ENCODE measurements at places on chromosomes 1 and 21. TPM values are rescaled to one million over a fixed set of nuclear protein-coding genes. Genes with fewer than 3 reads are reported as not detected.

Gene SPRR2F
- total RNA-seq, result not detected

DNA sequence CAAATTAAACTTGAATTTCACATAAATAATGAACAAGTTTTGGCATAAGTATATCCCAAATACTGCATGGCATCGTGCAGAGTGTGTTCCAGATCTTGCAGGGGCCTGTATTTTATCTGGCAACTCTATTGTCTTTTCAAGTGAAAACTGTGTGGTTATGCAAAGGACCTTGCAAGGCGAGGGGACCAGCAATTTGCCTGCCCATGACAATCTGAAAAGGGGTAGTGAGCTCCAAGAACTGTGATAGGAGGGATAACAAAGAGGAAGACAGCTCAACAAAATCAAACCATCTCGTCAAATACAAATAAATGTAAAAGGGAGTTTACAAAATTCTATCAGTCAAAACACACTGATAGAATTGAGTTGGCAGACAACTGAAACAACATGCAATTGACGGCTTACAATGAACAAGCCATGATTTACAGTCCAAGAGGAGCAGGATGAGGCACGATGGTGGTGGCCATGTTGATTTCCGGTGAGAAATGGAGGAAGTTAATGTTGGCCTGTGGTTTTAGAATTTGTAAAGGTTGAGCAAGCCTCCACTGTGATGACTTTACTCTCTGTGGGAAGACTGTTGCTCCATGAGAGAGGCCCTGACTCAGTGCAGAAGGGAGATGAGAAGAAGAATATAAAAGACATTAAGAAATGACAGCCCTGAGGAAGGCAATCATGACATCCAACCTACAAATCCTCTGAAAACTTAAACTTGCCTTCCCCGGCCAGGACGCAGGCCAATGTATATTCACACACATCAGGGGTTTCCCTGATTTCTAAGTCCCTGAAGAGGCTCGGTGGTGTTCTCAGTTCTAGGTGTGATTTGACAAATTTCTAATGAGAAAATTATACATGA is 132.2 kb downstream of the ADSS2 start:
- DNase-seq, result peak; percentile 65

GRCh38 chr1:241330619-241331327 is 26.2 kb downstream of the RGS7 start:
- DNase-seq, result no peak

Gene LHX4
- under 0.01 TPM for total RNA-seq

DNA sequence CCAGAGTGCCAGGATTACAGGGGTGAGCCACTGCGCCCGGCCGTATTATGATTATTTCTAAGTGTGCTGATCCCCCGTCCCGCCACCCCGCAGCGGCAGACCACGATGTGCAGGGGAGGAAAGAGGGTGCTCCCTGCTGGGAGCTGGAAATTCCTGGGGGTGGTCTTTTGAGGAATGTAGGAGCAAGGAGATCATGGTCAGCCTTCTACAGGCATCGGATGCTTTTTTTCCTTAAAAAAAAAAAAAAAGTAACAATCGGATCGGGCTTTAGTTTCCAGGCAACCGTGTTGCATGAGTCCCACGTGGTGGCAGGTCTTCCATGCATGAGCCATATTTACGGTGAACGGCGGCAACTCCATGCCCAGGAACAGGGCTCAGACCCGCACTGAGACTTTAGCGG is 74.2 kb upstream of the COX20 start:
- no peak for DNase-seq

GRCh38 chr1:36924282-36924811 is 110.0 kb downstream of the GRIK3 start:
- DNase-seq, result no peak

DNA sequence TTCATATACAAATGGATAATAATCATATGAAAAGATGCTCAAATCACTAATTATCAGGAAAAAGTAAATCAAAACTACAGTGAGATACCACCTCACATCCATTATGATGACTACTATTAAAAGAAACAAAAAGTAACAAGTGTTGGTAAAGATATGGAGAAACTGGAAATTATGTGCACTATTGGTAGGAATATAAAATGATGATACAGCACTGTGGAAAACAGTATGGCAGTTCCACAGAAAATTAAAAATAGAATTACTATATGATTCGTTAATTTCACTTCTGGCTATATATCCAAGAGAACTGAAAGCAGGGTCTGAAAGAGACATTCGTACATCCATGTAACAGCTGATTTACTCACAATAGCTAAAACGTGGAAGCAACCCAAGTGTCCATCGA is 21.1 kb upstream of the ATP1A1 start:
- no peak for DNase-seq

Gene IL10
- total RNA-seq, result not detected

Gene PEAR1
- 17.1 TPM for total RNA-seq

GRCh38 chr1:19688041-19688842 is 23.6 kb downstream of the HTR6 start:
- DNase-seq, result no peak

GRCh38 chr1:55580845-55581332 is 365.7 kb upstream of the USP24 start:
- DNase-seq, result peak; percentile 44

DNA sequence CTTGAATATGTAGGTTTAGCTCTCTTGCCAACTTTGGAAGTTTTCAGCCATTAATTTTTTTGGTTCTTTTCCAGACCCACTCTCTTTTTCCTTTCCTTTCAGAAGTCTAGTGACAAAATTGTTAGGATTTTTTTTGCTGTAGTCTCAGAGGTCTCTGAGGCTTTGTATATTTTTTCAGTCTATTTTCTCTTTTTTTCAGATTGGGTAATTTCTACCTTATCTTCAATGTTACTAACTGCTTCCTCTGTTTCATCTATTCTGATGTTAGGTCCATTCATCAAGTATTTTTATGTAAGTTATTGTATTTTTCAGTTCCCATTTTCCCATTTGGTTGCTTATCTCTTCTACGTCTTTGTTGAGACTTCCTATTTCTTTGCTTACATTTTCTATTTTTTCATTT is 15.7 kb downstream of the RGS2 start:
- no peak for DNase-seq

GRCh38 chr1:110067893-110068645 is 2.4 kb downstream of the ALX3 start:
- DNase-seq, result no peak

DNA sequence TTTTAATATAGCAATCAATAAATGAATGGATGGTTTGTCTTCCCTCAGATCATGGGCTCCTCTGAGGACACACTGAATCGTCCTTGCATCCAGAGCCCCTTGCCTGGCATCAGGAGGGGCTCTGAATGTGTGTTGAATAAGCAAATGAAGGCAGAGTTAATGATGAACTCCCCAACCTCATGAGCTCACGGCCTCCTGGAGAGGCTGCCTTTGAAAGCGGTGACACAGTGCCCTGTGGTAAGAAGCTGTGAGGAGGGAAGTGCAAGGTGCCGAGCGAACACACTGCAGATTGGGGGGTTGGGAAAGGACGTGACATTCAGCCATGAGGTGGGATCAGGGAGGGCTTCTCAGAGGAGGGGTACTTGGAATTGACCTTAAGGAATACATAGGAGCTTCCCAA is 3.2 kb upstream of the PARS2 start:
- no peak for DNase-seq

Gene BATF3
- 5.4 TPM for total RNA-seq

Gene RXRG
- not detected for total RNA-seq

Gene DMBX1
- not detected for total RNA-seq

DNA sequence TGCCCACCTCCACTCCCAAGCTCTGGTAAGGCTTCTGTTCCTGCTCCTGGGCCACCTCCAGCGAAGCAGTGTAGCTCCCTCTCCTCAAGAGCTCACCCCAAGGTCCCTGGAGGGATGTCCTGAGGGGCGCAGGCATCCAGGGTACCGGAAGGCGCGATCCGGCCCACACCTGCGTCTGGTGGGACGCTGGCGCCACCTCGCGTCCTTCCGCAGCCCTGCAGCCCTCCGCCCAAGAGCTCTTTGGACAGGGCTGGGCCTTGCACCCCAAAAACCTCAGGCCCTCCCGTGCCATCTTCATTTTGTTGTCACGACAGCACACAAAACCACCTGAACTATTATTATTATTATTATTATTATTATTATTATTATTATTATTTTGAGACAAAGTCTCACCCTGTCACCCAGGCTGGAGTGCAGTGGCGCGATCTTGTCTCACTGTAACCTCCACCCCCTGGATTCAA is 49.2 kb upstream of the PAX7 start:
- no peak for DNase-seq

GRCh38 chr21:42923553-42924432 is 1.6 kb downstream of the ERVH48-1 start:
- DNase-seq, result peak; percentile 70

GRCh38 chr1:201138311-201138840 is 11.4 kb upstream of the ASCL5 start:
- no peak for DNase-seq

DNA sequence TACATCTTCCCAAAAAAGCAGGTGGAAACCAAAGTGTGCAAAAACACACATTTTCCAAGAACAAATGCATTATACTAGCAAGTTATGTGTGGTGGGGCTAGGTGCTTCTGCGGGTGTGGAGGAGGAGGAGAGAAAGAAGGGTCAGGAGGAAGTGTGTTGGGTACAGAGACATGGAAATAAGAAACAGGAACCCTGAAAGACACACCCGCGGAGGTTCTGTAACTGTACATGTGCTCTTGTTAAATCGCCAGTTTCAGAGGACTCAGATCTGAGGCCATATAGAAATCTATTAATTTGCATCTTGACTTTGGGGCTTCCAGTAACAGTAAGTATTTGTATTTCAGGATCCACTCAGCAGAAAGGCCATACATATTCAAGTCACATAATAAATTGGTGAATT is 30.9 kb downstream of the ERG start:
- DNase-seq, result no peak

GRCh38 chr1:21384620-21385019 is 55.3 kb upstream of the NBPF3 start:
- no peak for DNase-seq

- no peak for DNase-seq
Measured at GRCh38 chr1:203937678-203938330, 76.4 kb downstream of the SNRPE start.

GRCh38 chr1:55589671-55590297 is 374.6 kb upstream of the USP24 start:
- DNase-seq, result no peak

- no peak for DNase-seq
Measured at GRCh38 chr21:15204970-15205286, 140.1 kb upstream of the NRIP1 start.

GRCh38 chr1:41046347-41046775 is 24.8 kb upstream of the SLFNL1 start:
- no peak for DNase-seq

GRCh38 chr1:30600258-30600657 is 123.1 kb downstream of the MATN1 start:
- no peak for DNase-seq

Gene AVPR1B
- total RNA-seq, result not detected

DNA sequence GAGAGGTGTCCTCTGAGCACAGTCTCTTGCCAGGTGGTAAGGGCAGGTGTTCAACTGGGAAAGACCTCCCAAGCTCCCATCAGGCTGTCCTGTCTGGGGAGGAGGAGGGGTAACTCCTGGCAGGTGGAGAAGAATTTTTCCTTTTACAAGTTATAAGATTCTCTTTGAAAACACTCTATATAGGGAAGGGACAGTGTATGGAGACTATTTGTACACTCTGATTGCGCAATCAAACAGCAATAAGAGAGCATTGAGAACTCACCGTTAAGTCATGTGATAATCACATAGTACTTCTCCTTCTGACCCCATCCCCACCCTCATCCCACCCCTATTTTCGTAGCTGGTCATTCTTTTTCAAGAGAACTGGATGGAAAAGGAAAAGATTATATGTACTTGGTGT is 179.3 kb upstream of the ZNF644 start:
- no peak for DNase-seq

Gene DNASE2B
- total RNA-seq, result not detected

Gene C1orf226
- 3.7 TPM for total RNA-seq

DNA sequence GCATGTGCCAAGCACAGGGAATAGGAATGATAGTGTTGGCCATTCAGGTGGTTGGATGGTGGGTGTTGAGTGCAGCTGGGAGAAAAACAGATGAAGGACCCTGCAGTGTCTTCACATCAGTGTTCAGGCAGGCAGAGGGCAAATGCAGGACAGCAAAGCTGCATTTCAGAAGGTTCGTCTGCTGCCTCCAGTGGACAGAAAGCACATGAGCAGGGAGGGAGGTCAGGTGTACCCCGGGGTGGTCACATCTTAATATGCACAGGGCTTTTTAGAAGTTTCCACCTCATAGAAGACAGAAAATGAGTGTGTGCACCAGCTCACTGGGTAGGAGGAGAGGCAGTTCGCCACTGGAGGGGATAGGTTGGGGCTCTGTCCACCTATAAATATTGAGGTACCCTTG is 184.9 kb downstream of the SLC35F3 start:
- DNase-seq, result no peak

Gene PEF1
- 86.8 TPM for total RNA-seq

DNA sequence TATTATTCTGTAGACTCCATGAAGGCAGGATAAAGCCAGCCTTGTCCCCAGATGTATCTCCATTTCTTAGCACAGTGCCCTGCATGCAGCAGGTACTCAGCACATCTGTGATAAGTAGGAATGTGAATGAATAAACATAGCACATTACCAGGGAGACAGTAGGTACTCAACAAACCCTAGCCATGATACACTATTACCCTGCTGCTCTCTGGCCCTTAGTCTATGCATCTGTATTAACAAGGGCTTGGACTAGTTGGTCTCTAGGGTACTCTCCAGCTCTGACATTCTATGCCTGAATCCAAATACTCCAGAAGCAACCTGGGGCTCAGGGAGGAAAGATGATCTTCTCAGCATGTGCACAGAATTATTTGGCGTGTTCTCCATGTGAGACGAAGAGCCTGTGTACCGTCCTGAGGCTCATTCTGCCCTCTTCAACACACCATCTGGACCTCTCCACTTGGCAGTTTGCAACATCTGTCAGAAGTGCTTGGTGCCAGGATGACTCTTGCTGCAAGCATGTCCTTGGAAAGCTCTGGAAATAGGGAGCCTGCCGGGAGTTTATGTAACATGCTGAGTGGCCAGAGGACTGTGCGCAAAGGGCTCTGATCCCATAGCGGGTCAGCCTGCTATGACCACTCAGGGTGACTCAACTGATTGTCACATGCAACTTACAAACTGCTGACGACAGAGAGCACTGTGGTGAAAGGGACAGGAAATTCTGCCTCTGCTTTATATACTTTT is 228.2 kb upstream of the USP24 start:
- DNase-seq, result peak; percentile 90

GRCh38 chr1:29289493-29289892 is 53.2 kb downstream of the PTPRU start:
- no peak for DNase-seq

Gene CLCA1
- not detected for total RNA-seq

Gene FCRL3
- total RNA-seq, result not detected

GRCh38 chr1:244080343-244080929 is 29.4 kb downstream of the ZBTB18 start:
- peak; percentile 16 for DNase-seq

DNA sequence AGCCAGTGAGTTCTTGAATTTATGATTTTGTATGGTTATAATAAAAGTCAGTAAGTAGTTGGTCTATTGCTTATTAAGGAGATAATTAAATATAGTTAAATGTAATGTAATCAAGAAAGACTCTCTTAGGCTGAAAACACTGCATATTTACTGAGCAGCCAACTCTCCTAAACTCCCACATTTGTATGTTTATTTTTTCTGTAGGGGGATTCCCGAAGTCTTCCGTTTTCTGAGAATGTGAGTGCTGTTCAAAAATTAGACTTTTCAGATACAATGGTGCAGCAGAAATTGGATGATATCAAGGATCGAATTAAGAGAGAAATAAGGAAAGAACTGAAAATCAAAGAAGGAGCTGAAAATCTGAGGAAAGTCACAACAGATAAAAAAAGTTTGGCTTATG is 56.7 kb downstream of the PKN2 start:
- no peak for DNase-seq

All from kidney epithelial cell (primary cell).